Activated naive CD4-positive, alpha-beta T cell treated with Interleukin-2 at 50 U/mL for 16 hours (primary cell): ENCODE measurements at places on chromosomes 12 and 14.

DNA sequence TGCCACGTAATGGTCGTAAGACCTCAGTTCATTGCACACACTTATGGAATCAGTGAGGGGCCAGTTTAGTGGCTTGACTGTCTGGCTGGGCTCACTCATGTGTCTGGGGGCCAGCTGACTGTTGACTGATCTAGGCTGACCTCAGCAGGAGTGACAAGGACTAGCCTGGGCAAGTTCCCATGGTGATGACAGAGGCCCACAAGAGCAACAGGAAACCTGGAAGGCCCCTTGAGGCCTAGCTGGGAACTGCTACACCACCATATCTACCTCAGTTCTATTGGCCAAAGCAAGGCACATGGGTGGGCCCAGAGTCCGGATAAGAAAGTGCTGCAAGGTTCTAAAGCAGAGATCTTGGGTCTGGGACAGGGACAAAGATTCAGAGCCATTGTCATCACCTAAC is 21.3 kb upstream of the RFLNA start:
- no peak for DNase-seq

DNA sequence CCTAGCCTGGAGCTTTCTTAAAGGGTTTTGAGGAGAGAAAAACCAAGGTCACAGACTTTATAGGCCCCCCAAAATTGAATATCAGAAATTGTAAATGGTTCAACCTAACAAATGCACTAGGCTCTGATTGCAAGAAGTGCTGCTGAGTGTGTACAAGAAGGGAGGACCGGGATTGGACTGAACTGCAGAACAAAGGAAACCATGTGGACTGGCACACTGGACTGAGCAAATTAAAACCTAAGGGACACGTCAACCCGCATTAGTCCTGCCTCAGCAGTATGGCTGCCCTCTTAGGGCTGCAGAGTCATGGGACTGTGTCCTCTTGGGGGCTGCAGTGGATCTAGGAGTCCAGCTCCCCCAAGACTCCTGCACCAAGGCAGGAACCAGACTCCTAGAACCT is 842 bp upstream of the CISTR start:
- no peak for DNase-seq

- DNase-seq = no peak
These were observed 1290.1 kb downstream of the AACS start for GRCh38 chr12:126355346-126355745.

DNA sequence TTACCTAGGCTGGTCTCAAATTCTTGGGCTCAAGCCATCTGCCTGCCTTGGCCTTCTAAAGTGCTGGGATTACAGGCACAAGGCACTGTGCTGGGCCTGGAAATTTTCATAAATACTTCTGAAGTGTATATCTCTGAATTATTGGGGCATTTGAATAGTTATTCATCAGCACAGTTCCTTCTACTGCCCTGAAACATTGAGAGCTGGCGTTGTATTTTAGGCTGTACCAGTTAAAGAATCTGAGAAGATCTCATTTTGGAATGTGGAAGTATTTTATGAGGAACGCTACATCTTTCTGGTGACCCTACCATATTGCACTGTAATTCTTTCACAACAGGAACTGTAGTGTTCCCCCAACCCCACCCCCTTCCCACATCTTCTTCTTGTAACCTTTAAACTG is 349.0 kb upstream of the RGS6 start:
- DNase-seq = no peak
